ENCODE measurements at places on chromosomes 1 and 21. TPM values are rescaled to one million over a fixed set of nuclear protein-coding genes. Genes with fewer than 3 reads are reported as not detected.

The ATP6V1G3 gene
- not detected for polyA plus RNA-seq

The UFC1 gene
- polyA plus RNA-seq, result 147 TPM

The MSH4 gene
- polyA plus RNA-seq, result 0.10 TPM

The OR2G2 gene
- polyA plus RNA-seq, result not detected

The MPZ gene
- 2.6 TPM for polyA plus RNA-seq

The NR5A2 gene
- 20.8 TPM for polyA plus RNA-seq

The CATSPER4 gene
- polyA plus RNA-seq, result not detected

The LPAR3 gene
- 0.11 TPM for polyA plus RNA-seq

The FABP3 gene
- 29.9 TPM for polyA plus RNA-seq

The RNASEL gene
- polyA plus RNA-seq, result 3.2 TPM

The IGSF8 gene
- 24.8 TPM for polyA plus RNA-seq

The TRNP1 gene
- 9.1 TPM for polyA plus RNA-seq

The SAMD13 gene
- 0.95 TPM for polyA plus RNA-seq

The SPRR2A gene
- polyA plus RNA-seq, result 5.4 TPM

The TNN gene
- 0.67 TPM for polyA plus RNA-seq

The OR2L3 gene
- polyA plus RNA-seq, result not detected

The CRP gene
- polyA plus RNA-seq, result not detected

The KPRP gene
- polyA plus RNA-seq, result not detected

The OR10K1 gene
- not detected for polyA plus RNA-seq

The TAGLN2 gene
- polyA plus RNA-seq, result 273 TPM

The ZBTB40 gene
- 3.5 TPM for polyA plus RNA-seq

The PRPF38A gene
- polyA plus RNA-seq, result 14.1 TPM

The MAN1C1 gene
- polyA plus RNA-seq, result 12.4 TPM

The CDA gene
- 0.66 TPM for polyA plus RNA-seq

The HMGN2 gene
- polyA plus RNA-seq, result 236 TPM

Data from adipose tissue (tissue), 3 donors.